ENCODE measurements at places on chromosomes 4 and X.
A peak's percentile ranks its signal among the peaks of the same experiment; 100 is the strongest.

DNA sequence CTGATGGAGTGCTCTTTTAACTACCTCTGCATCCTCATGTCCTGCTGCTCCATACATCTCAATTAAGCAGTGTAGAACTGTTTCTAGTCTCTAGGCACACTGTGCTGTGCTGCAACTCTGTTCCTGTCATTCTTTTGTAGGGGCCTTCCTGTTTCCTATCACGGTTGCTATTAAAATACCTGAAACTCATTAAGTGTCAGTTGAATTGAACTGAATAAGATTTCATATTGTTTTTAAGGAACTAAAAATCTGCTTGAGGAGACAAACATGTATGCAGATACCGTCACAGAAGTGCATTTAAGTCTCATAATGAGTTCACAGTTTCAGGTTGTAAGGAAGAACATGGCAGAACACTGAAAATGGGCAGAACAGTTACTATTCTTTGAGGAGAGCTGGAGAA is 170.1 kb downstream of the LARP7 start:
- no peak for DNase-seq

GRCh38 chrX:150032742-150033141 is 94.5 kb upstream of the EOLA2 start:
- peak; percentile 81 for DNase-seq

GRCh38 chr4:88690355-88690754 is 7.3 kb downstream of the NAP1L5 start:
- peak; percentile 64 for DNase-seq

DNA sequence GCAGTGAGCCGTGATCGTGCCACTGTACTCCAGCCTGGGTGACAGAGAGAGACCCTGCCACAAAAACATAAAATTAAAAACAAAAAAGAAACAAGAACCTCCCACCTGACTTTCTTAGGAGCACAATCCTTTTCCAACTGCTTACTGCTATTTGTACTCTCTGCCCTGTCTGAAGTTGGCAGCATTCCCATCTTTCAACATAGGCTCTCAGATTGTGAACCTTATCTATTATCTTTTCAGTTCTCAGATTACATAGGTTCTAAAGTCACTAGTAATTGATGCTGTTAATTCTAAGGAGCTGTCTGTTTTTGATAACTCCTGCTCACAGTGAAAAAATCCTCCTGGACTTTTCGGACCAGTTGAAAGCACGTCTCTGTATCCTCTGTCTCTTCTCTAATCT is 812.2 kb upstream of the CT83 start:
- DNase-seq: no peak

DNA sequence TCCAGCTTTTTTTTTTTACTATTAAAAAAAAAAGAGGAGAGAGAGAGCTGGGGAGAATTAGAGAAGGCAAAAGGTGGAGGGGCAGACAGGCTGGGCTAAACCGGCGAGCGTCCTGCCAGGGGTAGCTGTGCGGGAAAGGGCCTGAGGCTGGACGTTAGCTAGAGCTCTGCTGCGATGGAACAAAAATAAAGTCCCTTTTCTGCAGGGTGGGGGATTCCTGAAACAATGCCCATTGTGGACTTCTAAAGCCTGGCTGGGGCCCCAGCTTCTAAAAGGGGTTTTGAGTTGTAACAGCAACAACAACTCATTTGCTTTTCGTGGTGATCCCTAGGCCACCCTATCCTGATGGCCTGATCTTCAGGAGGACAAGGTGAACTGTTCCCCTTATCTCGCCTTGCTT is 311.7 kb downstream of the FBXW7 start:
- no peak for DNase-seq

GRCh38 chr4:39754309-39754708 is 56.4 kb downstream of the UBE2K start:
- no peak for DNase-seq

DNA sequence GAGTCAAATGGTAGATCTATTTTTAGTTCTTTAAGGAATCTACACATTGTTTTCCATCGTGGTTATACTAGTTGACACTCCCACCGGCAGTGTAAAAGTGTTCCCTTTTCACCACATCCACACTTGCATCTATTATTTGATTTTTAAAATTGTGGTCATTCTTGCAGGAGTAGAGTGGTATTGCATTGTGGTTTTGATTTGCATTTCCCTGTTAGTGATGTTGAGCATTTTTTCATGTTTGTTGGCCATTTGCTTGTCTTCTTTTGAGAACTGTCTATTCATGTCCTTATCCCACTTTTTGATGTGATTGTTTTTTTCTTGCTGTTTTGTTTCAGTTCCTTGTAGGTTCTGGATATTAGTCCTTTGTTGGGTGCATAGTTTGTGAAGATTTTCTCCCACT is 70.0 kb downstream of the TAB3 start:
- DNase-seq: no peak

DNA sequence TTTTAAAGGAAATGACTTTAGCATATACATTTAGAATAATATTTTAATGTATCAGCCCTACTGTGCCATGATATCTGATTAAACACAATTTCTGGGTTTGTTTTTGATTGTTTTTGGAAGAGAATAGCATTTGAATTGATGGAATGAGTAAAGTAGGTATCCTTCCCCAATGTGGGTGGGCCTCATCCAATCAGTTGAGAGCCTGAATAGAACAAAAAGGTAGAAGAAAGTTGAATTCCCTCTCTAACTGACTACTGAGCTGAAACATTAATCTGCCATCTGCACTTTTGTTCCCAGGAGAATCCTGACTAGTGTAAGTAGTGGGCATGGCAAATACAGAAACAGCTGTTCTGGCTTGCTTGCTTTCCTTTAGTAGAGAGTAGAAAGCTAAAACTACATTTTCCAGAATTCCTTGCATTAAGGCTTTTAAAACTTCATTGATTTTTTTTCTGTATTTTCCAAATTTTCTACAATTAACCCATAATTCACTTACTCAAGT is 9.7 kb upstream of the SEC24D start:
- no peak for DNase-seq

- no peak for DNase-seq
Measured at GRCh38 chr4:821631-822030, 4.3 kb downstream of the CPLX1 start.

- DNase-seq: no peak
Measured at GRCh38 chr4:100075056-100075455, 115.2 kb downstream of the DDIT4L start.

- DNase-seq: no peak
Measured at GRCh38 chr4:18390655-18391353, 369.2 kb upstream of the LCORL start.

DNA sequence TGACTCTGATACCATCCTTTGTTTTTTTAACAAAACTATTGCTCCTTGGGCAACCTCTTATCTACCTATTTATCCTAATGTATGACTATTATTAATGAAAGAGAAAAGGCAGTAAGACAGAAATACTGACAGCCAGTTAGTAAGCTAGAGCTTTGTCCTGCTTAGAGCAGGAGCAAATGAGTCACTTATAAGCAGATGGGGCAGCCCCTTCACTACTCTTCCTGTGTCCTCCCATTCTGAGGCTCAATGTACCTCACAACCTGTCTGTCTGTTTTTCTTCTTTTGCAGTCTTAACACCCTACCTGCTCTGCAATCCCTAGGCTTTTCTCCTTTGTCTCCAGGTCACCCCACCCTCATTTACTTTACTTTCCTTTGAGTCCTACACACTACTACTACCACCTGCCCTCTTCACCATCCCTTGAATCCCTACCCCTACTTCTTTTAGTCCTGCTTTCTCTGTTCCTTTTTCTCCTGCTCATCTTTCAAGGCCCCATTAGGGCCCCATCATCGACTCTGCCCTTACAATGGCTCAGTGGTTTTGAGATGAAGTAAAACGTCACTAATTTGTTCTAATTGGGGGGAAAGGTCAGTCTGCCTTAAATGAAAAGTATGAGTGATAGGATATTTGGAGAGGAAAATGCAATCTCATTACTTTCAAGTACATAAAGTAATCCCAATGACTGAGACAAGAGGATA is 294.3 kb downstream of the GUCY2F start:
- no peak for DNase-seq

DNA sequence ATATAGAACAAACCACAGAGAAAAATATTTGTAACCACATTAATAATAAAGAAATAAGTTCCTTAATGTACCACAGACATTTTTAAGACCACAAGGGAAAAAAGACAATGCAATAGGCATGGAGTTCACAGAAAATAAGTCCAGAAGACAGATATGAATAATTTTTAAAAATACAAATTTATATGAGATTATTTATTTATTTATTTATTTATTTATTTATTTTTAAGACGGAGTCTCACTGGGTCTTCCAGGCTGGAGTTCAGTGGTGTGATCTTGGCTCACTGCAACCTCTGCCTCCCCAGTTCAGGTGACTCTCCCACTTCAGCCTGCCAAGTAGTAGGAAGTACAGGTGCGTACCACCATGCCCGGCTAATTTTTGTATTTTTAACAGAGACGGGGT is 53.7 kb downstream of the THAP9 start:
- DNase-seq: no peak

GRCh38 chr4:98469771-98470170 is 188.6 kb downstream of the TSPAN5 start:
- peak; percentile 21 for DNase-seq

DNA sequence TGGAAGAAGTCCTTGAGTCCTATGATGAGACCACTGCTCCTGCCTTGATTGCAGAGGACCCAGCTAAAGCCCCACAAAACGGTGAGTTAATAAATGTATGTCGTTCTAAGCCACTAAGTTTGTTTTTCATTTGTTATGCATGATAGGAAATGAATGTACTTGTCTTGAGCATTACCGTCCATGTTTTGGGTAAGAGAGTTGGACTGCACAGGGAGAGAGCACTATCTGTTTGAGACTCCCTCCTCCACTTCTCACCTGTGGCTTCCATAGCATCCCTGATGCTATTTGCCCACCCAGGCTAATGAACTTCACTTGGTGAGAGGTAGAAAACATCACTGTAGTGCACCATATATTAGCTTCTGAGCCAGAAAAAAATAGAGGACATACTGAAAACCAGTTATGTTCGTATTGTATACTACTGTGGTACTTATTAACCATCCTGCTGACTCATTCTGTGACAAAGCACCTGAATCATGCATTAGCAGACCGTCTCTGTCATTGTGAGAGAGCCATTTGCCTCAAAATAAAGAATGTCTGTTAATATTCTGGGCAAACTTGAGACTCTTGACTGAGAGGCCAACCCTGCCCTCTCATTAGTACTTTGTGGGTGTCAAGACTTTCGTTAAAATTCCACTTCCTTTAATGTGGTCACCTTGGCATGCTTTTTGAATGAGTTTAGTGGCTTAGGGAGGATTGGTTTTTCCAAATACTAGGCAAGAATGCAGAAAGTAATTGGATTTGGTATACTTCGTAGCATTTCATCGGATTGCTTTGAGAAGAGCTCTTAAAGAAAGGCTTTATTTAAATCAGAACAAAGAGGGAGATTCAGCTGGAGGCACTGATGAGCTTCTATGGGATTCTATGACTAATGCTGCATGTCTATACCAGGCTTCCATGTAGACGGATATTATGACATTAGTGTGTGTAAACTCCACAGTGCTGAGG is 99.3 kb upstream of the GRPR start:
- DNase-seq: peak; percentile 58

GRCh38 chrX:148316446-148316845 is 184.0 kb upstream of the AFF2 start:
- DNase-seq: no peak

DNA sequence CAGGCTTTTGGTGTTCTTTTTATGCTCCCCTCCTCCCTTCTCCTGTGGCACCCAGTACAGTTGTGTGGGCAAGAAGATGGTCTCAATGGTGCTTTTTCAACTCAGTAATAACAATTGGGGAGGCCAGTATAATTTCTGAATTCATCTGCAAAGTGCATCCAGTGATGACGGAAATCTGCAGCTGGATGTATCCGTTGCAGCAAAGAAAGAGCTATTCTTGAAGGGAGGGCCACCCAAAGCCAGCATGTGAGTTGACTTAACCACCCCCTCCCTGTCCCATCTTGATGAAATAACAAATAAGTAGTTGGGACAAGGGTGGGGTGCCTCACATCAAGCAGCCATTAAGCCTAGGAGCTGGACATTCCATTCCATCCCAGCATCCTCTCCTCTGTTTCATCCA is 30.7 kb downstream of the TSC22D3 start:
- no peak for DNase-seq

DNA sequence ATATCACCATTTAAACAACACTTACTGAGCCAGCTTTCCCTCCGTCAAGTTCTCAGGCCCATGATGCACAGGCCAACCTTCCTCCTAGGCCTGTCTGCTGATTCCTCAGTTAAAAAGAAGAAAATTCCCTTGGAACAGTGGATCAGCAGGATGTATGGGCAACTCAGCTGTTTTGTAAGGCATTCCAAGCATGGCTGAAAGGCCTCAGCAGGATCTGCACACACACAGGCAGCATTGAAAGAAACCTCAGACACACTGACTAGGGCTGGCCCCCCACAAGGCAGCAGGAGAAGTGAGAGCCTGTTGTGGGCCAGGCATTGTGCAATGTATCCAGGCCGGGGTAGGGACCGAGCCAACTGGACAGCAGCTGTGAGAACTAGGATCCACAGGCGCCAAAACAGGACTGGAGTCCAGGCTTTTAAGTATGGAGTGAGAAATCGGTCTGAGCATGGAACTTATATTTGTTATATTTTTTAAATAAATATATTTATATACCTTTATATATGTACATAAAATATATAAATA is 171.4 kb downstream of the NWD2 start:
- DNase-seq: no peak

DNA sequence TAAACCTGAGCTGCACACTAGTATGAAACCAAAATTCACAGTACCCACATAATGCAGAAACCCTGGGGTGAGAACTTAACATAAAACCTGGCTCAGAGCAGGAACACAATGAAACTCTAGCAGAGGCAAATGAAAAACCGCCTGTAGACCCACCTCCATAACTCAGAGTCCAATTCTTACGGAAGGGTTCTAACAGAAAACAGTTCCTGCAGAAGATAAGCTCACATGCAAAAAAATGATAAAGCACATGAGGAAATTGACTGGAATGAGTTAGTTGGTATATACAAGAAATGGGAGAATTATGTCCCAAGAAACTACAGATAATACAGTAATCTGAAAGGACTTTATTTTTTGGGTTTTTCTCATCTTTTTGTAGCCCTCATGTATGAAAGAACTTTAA is 14.7 kb downstream of the RTL9 start:
- no peak for DNase-seq

DNA sequence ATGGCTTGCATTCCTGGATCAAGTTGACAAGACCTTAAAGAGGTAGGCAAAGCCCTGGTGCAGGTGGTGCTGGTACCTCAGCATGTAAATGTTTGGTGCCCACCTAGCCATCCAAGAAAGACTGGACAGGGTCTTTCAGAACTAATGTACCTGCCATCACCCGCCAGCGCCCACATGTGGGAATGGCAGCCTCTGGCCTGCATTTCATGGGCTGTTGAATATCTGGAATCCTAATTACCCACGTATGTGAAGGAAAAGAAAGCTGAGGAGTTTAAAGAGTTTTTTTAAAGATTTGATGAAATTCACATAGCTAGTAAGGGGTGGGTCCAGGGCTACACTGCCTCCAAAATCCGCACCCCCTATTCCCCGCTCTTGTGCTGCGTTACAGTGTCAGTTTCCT is 8.6 kb upstream of the CCDC149 start:
- no peak for DNase-seq

GRCh38 chrX:119686087-119686691 is 6.8 kb downstream of the SEPTIN6 start:
- DNase-seq: no peak
